Suppressor macrophage treated with lipopolysaccharide for 4 hours (primary cell): ENCODE measurements at places on chromosomes 3 and 15.
A peak's percentile ranks its signal among the peaks of the same experiment; 100 is the strongest.

GRCh38 chr3:115436767-115437301 is 186.5 kb upstream of the GAP43 start:
- DNase-seq: peak; percentile 7

GRCh38 chr3:51813539-51813938 is 34.5 kb upstream of the IQCF6 start:
- no peak for DNase-seq

DNA sequence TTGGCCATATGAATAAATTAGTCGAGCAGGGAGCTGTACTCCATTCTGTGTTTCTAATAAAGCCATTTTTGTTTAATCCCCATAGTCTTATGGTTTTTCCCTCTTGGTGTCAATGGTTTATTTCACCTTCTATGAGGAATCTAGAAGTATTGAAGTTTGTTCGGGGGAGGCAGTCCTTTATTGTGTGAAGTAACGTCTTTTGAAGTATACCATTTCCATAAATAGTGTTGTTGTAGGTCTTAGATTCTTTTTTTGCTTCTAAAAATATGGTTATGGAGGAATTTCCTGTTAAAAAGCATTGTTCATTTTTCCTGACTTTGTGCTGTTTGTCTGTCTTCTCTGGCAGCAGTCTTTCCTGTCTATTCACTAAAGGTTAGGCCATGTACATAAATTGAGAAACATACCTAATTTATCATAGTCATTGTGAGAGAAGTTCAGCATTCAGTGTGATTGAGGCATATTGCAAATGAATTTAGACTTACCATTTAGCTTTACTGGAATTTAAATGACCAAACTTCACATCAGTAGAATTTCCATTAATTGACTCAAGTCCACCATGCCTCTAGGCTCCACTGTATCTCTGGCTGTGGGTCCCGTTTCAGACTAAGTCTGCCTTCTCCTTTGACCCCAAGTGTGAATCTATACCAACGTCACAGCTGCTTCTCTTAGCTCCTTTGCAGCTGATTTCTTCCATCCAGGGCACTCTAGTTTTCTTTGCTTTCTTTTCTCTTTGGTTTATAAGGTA is 37.3 kb downstream of the YEATS2 start:
- no peak for DNase-seq

GRCh38 chr15:77998592-77998991 is 78.9 kb downstream of the TBC1D2B start:
- DNase-seq: no peak
